ENCODE measurements at places on chromosomes 7 and 10. TPM values are rescaled to one million over a fixed set of nuclear protein-coding genes. Genes with fewer than 3 reads are reported as not detected.

KCNMA1 gene
- 312 TPM for total RNA-seq

GPR26 gene
- total RNA-seq = not detected

BTBD16 gene
- 0.26 TPM for total RNA-seq

GOLGA7B gene
- total RNA-seq = 0.92 TPM

EGFR gene
- 96.3 TPM for total RNA-seq

CAMK2B gene
- 0.35 TPM for total RNA-seq

DYNC1I1 gene
- total RNA-seq = 1.5 TPM

OR6V1 gene
- total RNA-seq = not detected

NXPH1 gene
- not detected for total RNA-seq

FGFR2 gene
- total RNA-seq = 77.5 TPM

PTPRE gene
- total RNA-seq = 28.8 TPM

TCERG1L gene
- not detected for total RNA-seq

FANK1 gene
- 7.4 TPM for total RNA-seq

MINDY4 gene
- 4.7 TPM for total RNA-seq

GIMAP2 gene
- 8.3 TPM for total RNA-seq

OR2A12 gene
- total RNA-seq = not detected

TAS2R5 gene
- total RNA-seq = 2.7 TPM

CRYGN gene
- not detected for total RNA-seq

TSPAN12 gene
- 43.4 TPM for total RNA-seq

PON3 gene
- total RNA-seq = 4.2 TPM

IRF5 gene
- total RNA-seq = 6.9 TPM

NPM3 gene
- total RNA-seq = 14.4 TPM

NKX6-2 gene
- not detected for total RNA-seq

TUBAL3 gene
- 38.7 TPM for total RNA-seq

ADRB1 gene
- 2.8 TPM for total RNA-seq

C10orf105 gene
- total RNA-seq = 0.10 TPM

INHBA gene
- 1.2 TPM for total RNA-seq
